ENCODE measurements at places on chromosomes 13 and 19.
A peak's percentile ranks its signal among the peaks of the same experiment; 100 is the strongest.

- no peak for DNase-seq
These were observed 11.2 kb upstream of the ZNF681 start for GRCh38 chr19:23769691-23770468.

DNA sequence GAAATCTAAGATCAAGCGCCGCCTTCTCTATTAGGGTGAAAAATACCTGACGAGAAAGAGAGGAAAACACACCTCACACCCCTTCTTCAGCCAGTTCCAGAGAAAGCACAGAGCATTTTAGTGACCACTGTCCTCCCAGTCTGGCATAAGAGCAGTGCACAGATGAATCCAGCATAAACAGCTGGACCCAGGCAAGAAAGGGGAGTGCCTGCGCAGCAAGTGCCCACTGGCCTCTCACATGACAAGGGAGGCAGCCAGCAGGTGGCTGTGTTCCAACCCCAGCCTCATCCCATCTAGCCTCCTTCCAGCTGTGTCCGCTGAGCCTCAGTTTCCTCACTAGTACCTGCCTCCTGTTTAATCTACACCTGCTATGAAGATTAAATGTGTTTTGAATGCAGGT, 8.0 kb downstream of the MED26 start:
- no peak for DNase-seq

DNA sequence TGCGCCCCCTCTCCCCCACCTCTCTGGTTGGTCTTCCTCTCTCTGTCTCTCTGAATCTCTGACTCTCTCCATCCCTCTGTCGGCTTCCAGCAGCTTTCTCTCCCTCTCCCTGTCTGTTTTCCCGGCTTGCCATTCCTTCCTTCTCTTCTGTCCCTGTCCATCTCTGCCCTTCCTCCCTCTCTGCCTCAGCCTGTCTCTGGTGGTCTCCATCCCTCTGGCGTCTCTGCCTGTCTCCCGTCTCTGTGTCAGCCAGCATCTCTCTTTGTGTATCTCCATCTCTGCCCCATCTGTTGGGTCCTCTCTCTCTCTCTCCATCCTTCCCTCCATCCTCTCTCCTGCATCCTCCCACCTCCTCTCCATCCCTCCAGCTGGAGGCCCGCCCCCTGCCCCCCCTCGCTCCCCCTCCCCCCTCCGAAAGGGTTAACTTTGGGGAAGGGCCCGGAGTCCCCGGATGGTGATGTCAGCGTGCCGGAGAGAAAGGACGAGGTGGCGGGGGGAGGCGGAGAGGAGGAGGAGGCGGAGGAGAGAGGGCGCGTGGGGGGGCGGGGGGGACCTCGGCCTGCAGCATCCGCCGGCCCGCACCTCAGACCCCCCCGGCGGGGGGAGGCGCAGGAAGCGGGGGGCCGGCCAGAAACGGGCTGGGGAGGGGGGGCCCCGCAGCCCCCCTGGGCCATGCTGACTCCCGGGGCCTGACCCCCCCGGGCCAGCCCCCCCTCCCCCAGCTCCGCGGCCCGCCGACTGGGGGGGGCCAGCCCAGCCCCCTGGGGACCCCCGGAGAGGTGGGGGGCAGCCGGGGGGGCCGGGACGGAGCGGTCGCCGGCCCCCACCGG, at the start of gene BRSK1:
BRSK1 (plus strand) TSS at position 450 of the 830 bp plus-strand sequence. CDS start 446 bp downstream, outside the sequence.
- DNase-seq, result peak; percentile 62

DNA sequence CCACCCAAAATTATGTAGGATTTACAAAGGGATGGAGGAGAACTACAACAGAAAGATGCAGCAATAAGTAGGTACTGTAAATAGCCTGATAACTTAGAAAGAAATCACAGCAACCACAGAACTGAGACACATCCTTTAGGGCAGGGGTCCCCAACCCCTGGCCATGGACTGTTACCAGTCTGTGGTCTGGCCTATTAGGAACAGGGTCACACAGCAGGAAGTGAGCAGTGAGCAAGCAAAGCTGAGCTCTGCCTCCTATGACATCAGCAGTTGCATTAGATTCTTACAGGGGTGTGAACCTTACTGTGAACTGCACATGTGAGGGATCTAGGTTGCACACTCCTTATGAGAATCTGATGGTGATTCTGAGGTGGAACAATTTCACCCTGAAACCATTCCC, 997.6 kb downstream of the DIAPH3 start:
- no peak for DNase-seq

- DNase-seq, result no peak
These were observed 644.4 kb downstream of the PCDH9 start for GRCh38 chr13:66585669-66586203.

DNA sequence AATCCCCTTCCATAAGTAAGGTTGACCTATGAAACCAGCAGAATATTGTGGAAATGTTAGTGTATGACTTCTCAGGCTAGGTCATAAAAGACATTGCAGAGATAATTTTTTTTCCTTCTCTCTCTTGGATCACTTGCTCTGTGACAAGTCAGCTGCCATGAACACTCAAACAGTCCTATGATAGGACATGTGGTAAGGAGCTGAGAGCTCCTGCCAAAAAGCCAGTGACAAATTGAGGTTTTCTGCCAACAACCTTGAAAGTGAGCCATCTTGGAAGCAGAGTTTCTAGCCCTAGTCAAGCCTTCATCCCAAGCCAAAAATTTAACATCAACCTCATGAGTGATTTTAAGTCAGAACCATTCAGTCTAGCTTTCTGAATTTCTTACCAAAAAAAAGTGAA, 270.9 kb upstream of the NBEA start:
- no peak for DNase-seq

DNA sequence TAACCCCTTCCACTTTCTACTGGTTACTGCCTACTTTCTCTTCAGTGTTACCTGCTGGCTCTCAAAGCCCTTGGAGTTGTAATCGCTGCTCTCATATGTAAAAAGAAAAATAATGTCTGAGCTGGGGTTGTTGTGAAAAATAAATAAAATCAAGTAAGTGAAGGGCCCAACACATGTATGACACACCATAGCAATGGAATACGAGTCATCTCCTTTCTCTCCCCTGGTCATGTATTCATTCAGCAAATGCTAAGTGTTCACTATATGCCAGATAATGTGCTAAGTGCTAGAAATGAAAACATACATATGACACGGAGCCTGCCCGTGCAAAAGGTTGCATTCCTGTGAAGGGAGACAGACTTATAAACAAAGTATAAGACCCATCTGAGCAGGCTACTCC, 535.0 kb downstream of the RFC3 start:
- no peak for DNase-seq

DNA sequence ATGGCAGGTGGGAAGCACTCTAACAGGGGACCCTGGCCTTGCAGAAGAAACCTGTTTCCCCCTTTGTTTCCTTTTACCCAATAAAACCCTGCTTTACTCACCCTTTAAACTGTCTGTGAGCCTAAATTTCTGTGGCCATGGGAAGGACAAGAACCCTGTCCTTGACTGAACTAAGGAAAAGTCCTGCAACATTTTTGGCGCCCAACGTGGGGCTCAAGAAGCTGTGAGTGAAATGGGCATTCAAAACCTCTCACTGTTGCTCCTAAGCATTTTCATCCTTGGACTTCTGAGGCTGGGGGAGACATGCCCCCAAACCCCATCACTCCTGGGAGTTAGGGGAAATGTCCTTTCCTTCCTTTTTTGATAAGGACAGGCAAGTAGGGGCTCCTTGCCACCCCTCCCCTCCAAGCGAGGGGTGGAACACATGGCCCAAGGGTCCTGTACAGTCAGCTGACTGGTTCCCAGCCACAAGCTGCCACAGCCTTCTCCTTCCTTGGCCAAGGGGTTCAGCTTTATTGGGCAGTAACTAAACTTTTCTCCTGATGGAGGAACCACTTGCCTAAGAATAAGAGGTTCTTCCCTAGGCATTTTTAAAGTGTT, 381.6 kb downstream of the KLF5 start:
- DNase-seq, result no peak
